Coronary artery (tissue), 2 donors: ENCODE measurements at places on chromosomes 1 and 21.

- DNase-seq: no peak
Observed at GRCh38 chr21:30200000-30200399, 15.9 kb downstream of the CLDN8 start.

GRCh38 chr1:169163059-169163458, 56.6 kb downstream of the ATP1B1 start:
- DNase-seq: no peak

DNA sequence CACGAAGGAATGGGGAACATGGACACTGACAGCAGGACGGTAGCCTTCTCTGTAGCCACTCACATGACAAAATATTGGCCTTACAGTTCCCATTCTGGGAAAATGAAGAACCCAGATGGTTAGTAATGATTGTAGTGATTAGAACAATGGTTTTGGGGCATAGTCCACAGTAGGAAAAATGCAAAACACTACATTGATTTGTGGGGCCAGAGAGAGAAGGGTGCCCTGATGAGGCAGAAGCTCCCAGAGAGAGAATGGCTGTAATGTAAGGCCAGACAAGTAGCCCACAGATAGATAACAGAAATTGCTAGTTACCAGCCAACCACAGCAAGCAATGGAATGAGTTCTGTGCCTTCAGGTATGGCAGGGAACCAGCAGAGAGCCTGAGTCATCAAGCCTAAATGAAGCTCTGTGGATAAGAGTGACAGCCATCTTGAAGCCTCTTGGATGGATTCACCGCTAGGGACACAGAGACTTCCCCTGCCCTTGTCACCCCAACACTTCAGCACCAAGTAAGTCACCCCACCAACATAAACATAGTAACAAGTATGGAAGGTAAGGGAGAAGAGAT, 206.1 kb downstream of the BACH1 start:
- DNase-seq: no peak

- DNase-seq: no peak
Observed at GRCh38 chr1:226902601-226903000, 32.2 kb downstream of the PSEN2 start.

DNA sequence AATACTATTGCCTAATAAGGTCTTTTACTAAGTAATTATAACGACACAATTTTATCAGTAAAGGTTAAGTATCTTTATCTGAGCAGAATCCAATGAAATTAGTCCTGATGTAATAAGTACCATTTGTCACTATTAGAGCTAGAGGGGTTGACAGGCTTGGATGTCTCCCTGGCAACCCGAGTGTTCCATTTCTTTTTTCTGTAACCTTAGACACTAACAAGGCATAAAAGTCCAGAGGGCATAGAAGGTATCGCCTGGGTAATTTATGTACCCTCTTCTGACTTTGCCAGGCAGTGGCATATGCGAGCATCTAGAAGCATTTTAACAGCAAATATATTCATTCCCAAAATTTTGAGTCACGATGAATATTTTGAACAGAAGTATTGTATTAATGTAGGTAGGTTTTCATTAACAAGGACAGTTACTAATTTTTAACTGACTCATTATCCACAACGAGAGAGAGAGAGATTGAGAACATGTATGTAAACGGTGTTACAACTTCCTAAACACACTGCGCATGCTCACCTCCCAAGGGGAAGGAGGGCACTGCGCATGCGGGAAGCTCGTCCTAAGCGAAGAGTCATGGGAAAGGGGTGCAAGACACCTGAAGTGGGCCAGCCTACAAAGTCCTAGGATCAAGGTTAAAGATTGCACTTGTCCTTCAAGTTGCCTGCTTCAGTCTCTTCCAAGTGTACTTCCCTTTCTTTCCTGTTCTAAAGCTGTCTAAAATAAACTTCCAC, 423.9 kb downstream of the DSCAM start:
- no peak for DNase-seq

DNA sequence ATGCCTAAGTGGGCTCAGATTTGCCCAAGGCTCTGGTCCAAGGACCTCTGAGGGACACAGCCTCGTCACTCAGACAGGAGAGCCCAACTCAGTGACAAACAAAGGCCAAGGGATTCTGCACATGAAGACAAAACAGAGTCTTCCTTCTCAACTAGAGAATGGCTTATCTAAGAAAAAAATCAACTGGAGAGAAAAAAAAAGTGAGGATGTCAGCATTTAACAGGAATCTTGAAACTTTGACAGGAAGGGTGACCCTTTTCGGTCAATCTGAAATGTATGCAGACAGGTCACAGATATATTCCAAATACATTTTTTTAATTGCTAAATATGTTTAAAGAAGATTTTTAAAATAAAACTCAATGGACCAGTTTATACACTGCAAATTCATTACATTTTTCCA, 154.5 kb downstream of the ETS2 start:
- DNase-seq: no peak

GRCh38 chr1:61050541-61051442, 31.6 kb upstream of the NFIA start:
- DNase-seq: no peak

- DNase-seq: no peak
Observed at GRCh38 chr21:42554251-42554961, 40.8 kb downstream of the SLC37A1 start.

GRCh38 chr1:237769916-237770315, 120.8 kb downstream of the ZP4 start:
- DNase-seq: no peak

GRCh38 chr1:66769512-66770229, 17.4 kb downstream of the DYNLT5 start:
- DNase-seq: no peak

DNA sequence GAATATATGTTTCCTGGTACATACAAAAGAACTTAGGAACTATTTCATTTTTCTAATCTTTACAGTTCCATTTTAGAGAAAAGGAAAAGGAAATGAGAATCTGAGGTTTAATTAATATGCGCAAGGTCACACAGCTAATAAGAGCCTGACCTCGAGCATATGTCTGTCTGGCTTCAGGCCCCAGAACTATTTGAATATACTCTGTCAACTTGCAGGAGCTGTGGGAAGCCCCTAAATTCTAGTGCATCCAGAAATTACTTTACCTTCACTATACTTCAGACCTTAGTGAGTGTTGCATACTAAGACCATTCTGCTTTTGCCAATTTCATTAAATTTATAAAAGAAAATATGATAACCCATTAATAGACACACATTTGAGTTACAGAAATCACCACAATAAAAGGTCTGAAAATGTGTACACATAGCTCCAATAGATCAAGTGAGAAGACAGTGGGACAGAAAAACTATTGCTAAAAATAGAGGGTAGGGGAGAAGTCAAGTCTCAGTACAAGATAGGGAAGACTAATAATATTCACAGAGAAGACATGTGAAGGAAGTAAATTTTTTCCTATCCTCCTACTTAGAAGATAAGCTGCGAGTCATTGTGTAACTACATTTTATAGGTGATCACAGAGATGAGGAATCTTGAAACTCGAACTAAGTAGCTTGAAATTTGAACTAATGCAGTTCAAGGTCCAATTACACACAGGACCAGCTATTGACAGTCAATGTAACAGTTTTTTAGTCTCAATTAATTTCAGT, 3.8 kb downstream of the RGS13 start:
- DNase-seq: no peak

DNA sequence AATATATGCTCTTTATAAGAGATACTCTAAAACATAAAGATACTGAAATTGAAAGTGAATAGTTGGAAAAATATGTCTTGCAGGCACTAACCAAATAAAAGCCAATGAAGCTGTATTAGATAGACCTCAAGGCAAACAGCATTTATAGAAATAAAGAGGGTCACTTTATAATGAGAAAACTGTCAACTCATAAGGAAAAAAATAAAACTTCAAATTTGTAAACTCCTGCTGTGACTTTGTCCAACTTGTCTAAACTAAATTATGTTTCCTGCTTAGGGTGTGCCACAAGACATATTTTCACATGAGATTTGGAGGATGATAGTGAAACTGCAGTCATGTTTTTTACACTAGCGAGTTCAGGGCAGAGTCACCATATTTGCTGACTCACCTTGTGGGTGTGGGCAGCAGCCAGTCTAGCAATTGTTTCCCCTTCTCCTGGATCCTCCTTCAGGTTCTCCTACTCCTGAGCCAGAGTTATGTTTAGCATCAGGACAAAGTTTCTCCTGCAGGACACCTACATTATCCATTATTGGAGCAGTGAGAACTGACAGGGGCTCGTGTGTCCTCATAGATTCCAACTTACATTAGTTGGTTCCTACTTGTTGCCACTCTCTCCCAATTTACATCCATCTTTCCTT, 43.8 kb downstream of the CD53 start:
- DNase-seq: no peak

DNA sequence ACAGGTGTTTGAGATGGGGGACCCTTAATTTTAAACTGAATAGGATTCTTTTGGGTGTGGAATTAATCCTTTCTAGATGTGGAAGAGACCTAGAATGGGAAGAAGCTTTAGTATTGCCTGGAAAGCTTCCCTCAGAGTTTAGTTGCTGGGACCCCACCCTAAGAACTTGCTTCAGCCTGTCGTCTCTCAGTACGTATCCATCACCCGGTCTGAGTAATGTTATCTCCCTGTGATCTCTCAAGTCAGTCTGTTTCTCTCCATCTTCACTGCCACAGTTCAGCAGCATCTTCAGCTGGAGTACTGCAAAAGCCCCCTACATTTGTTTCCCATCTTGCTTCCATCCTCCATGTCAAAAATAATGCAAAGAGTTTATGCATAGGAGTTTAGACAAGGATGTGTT, 28.9 kb downstream of the CNST start:
- no peak for DNase-seq

DNA sequence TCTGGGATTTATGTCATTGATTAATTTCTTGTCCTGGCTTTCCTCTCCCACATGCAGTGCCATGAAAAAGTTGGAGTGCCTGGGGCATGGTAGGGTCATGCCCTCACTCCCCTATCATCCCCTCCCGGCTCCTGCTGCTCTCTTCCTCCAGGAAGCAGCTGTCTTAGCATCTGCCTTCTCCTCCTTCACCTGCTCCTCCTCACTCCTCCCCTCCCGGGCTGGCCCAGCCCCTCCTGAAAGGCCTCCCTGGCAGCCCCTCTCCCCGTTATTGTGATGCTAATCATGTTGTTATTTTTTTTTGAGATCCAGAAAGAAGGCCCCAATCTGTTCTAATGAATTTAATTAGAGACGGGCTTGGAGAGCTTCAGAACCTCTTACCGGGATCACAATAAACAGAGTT, 36.3 kb upstream of the NFASC start:
- DNase-seq: no peak

- DNase-seq: no peak
Observed at GRCh38 chr1:199573047-199573446, 454.5 kb upstream of the NR5A2 start.

GRCh38 chr1:211375146-211375818, 48.6 kb downstream of the TRAF5 start:
- no peak for DNase-seq

GRCh38 chr1:113576271-113576670, 183.0 kb downstream of the PHTF1 start:
- no peak for DNase-seq

DNA sequence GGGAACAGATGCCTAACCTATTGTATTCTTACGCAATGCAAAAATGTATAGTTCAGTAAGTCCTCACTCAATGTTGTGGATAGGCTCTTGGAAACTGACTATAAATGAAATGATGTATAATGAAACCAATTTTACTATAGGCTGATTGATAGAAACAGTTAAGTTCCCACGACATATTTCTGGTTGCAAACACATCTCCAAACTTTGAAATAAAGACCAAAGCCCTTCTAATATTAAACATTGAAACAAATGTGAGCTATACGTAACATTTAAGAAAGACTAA, 29.1 kb downstream of the MAP3K21 start:
- no peak for DNase-seq

- DNase-seq: no peak
Observed at GRCh38 chr1:20366463-20367115, 75.9 kb downstream of the VWA5B1 start.

DNA sequence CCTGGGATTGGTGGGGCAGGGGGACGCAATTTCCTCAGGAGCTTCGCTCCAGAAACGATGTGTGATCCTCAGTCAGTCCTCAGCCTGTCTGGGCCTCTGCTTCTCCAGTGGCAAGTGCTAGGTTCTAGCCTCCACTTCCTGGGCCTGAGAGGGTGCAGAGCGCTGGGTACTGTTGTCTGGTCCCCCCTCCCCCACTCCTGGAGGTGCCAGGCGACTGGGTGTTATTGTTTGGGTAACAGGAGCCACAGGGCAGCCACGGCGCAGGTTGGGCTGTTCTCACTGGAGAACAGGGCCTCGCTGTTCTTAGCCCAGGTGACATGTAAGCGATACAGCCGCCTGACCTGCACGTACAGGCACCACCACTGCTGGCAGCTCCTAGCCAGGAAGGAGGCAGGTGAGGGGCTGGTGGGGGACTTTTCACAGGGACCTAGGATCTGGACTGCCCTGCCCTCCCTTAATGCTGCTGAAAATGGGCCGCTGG, 2.1 kb downstream of the RPS6KA1 start:
- DNase-seq: no peak

DNA sequence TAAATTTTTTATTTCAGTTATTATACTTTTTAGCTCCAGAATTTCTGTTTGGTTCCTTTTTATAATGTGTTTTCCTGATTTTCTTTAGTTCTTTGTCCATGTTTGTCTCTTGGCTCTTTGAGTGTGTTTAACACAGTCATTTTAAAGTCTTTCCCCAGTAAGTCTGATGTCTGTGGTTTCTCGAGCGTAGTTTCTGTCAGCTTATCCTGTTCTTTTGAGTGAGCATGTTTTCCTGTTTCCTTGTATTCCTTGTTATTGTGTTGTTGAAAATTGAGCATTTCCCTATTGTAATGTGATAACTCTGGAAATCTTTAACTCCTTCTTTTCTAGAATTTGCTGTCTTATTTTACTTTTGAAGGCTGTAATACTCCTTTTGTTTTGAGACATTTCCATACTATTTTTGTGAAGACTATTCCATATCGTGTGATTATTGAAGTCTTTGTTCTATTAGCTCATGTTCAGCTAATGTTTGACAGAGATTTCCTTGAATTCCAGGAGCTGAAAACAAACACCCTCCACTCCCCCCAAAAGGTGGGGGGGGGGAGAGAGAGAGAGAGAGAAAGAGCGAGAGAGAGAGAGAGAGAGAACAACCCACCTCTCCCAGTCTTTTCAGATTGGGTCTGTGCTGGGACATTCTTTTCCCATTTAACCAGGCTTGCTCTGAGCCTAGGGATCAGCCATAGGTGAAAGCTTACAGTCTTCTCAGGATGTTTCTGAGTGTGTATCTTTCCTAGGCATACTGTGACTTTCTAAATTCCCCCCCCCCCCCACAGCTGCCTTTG, 38.3 kb downstream of the SDCCAG8 start:
- no peak for DNase-seq

DNA sequence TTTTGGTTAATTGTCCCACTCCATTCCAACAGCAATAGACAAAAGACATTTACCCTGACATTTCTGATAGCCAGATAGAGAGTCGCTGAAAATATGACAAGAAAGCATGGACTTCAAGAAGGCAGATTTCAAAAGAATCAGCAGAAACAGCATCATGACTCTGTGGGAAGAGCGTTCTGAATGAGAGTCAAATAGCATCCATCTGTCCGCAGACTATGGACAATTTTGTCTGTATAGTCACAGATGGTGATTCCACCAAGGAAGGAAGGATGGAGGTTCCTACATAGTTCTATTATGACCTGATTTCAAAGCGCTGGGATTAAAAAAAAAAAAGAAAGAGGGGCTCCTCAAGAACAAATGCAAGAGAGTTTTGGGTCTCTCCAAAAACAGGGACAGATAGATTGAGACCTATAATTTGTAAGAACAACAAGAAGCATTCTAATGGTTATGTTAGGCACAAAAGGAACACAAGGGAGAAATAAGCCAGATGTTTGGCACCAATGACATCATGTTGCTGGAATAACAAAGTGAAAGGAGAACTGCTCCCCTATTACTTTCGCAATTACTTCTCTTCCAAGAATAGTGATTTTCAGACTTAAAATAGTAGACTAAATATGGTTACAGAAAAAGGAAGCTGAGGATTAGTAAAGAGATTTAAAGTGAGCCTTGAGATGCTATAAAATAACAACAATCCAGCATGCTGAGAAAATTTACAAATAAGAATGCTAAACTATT, 28.5 kb downstream of the NIBAN1 start:
- no peak for DNase-seq
